ELR (cell line): ENCODE measurements at places on chromosomes 2 and 18.

DNA sequence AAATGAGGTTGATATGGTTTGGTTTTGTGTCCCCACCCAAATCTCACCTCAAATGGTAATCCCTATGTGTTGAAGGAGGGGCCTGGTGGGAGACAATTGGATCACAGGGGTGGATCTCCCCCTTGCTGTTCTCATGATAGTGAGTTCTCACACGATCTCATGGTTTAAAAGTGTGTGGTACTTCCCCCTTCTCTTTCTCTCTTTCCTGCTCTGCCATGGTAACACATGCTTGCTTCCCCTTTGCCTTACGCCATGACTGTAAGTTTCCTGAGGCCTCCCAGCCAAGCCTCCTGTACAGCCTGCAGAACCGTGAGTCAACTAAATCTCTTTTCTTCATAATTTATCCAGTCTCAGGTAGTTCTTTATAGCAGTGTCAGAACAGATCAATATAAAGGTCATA lies 24.7 kb upstream of the FAM124B start:
- no peak for DNase-seq

- DNase-seq, result peak; percentile 6
Observed at GRCh38 chr18:62106271-62106670, 80.6 kb downstream of the PIGN start.

DNA sequence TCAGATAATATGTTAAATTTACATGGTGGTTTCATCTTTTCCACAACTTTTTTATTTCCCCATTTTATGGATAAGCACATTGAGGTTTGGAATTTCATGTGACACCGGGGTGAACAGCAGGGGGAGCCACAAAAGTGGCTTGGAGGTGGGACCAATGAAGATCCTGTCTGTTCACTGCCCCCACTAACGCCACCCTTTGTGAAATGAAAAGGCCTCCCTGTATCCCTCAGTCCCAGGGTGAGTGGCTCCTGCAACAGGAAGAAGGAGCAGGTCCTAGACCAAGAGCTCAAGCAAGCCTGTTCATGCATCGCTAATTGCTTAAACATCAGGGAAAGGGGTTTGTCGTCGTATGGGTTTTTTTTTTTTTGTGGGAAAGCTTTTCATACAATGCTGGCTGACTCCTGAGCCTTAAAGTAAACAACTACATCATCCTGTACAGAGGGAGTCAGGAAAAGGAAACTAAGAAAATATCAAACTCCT lies 267.8 kb upstream of the EPAS1 start:
- peak; percentile 83 for DNase-seq

DNA sequence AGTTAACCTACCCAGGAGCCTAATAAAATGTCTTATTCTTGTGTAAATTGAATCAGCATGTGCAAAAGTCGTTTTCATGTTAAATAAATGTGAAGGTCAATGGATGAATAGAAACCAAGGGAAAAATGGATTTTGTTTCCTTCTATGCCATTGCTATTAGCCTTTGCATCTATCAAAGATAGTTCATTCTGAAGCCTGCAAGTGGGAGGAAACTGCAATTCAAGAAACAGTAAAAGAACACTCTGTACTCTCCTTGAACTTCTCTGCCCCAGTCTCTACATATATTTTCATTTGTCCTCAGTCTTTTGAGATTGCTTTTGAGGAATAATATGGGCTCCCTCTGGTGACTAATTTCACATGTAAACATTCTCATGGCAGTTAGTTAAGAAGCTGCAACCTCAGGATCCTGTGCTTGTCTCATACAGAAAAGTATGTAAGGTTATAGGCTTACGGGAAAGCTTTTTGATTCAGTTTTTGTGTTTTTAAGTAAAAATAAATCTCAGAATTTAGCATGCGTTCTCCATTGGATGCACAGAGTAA lies 1590.0 kb upstream of the LRRTM1 start:
- DNase-seq, result peak; percentile 76

- peak; percentile 56 for DNase-seq
Observed at GRCh38 chr18:49561289-49562193, at the start of gene LIPG. Gene LIPG, plus strand, starts transcription at chr18:49562057. Its CDS starts 252 bp downstream, at chr18:49562309.

- DNase-seq, result no peak
Observed at GRCh38 chr2:120438301-120439066, 92.5 kb downstream of the INHBB start.

GRCh38 chr2:104050656-104051242 lies 803.2 kb upstream of the POU3F3 start:
- no peak for DNase-seq

- DNase-seq, result no peak
Observed at GRCh38 chr18:3597409-3598357, 147.7 kb downstream of the TGIF1 start.

DNA sequence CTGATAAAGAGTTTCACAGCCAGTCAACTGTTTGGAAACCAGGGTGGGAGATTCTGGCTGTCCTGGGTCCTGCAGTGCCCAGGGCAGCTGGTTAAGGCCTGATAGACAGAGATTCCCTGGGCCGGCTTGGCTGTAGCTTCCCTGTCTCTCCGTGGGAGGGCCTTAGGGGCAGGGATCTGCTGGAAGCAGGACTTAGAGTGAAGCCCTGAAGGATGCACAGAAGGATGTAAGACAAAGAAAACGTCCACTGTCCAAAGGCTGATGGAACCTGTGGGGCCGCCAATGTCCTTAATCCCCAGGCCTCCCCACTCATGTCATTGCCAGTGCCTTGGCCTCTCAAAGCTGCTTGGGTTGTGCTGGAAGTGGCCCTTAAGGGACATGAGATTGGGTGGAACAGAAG lies 33.0 kb downstream of the MROH2A start:
- DNase-seq, result no peak

- DNase-seq, result peak; percentile 25
Observed at GRCh38 chr2:14223576-14223975, 408.9 kb upstream of the LRATD1 start.

GRCh38 chr2:204479557-204479956 lies 65.7 kb upstream of the PARD3B start:
- peak; percentile 71 for DNase-seq

DNA sequence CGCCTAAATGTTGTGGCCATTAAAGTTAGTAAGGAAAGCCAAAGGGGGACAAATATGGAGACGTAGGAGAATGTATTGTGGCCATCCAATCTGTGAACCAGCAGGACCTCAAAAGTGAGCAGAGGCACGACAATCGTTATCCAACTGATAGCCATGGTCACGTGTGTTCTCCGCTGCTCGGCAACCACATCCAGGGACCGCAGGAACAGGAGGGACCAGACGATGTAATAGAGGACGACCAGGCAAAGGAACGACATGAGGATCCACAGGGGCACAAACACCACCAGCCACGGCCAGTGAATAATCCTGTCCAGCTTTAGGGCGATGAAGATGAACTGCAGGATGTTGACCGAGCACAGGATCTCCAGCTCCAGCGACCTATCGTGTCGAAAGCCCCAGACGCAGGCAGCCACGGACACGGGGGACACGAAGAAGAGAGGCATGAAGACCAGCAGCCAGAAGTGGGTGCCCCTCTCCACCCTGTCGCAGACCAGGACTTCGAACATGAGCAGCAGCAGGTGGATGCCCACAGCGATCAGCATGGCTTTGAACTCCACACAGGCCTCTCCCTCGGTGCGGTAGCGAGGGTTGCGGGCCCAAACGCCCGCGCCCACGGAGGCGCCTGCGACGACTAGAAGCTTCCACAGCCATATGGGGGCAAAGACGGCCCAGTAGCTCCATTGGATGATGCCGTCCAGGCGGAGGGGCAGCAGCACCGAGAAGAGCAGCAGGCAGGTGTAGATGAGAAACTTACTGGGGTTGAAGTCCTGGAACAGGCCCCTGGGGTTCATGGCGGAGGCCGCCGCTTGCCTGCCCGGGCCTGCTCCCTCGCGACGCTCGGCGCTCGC lies 790 bp downstream of the TMEM185B start:
- DNase-seq, result no peak

- DNase-seq, result no peak
Observed at GRCh38 chr2:108946442-108946841, 42.6 kb downstream of the EDAR start.

- DNase-seq, result no peak
Observed at GRCh38 chr2:85447222-85447585, 28.7 kb downstream of the SH2D6 start.

DNA sequence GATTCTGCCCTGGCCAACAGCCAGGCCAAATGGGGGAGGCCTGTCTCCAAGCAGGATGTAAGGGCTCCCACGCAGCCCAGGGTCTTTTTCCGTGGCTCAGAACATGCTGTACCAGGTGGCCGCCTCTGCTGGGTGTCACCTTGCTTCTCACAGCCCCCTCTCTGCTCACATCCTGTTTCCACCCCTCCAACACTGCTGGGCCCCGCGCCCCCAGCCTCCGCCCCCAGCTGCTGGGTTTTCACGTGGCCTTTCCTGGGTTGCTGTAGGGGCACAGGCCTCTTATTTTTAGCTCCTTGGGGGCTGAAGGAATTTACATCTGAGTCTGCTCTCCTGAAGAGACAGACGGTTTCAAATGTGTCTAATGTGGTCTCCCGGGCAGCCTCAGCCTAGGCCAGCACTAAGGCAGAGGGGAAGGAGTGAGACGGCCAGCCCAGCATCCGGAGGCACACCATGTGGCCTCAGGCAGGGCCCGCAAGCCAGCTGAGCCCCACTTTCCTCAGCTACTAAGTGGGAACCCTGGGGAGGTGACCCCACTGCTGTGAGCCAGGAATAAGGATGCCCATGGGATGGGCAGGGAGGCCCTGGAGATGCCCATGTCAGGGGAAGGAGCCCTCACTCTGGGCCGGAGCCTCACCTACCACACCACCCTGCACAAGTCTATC lies 18.7 kb upstream of the DUSP2 start:
- no peak for DNase-seq

DNA sequence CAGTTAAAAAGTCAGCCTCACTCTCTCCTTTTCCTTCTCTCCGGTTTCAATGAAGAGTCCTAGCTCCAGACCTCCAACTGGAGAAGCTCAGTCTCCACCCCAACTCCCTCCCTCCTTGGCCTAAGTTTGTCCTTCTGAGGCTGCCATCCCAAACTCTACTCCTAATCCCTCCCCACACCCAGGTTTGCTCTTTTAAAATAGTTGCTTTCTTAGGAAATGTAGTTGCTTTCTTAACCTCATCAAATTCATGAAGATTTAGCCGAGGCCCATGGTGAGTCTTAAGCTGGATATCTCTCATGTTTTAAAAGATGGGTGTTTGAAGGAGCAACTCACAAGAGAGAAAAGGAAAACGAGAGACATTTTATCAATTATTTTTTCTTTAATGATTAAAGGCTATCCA lies 937 bp upstream of the LANCL1 start:
- peak; percentile 80 for DNase-seq

DNA sequence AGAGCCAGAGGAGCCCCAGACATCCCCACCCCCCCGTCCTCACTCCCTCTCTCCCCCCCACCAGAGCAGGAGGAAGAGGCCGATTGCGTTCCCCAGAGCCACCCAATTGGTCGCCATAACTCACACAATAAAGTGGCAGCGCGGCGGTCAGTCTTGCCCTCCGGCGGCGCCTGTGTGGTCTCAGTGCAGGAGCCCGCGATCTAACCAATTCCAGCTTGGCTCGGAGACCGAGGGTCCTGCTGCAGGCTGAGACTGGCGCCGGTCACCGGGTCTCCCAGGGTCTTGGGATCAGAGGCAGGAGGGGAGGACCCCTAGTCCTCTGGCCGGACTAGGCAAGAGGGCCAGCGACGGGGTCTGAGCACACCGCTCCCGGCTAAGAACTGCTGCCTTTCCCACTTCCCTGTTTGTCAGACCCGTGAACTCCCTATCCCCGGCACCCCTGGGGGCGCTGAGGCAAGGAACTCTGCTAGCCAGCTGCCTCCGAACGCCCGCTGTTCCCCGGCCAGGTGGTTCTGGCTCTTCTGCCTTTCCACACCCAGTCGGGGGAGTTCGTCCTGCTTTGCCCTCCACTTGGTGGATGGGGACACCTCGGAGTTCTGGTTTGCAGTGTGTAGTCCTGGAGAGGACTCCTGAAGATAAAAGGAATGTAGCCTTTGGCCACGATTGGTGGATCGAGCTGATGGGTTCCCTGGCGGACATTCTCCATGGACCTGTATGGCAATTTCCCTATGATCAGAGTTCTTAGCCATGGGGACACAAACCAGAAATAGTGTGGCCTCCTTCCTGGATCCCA lies 1.0 kb upstream of the HOXD12 start:
- no peak for DNase-seq

DNA sequence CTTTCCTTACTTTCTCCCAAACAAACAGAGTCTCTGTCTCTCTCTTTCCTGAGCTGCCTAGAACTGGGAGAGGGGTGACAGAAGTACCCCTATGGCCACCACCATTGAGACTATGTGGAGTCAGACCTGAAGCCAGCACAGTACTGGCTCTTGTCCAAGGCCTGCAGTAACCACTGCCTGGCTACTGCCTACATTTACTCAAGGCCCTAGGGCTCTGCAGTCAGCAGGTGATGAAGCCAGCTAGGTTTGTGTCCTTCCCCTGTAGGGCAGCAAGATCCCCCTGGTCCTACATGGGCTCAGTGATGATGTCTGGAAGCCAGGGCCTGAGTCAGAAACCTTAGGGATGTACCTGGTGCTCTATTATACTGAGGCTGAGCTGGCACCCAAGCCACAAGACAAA lies 12.2 kb downstream of the MYO3B start:
- DNase-seq, result no peak

DNA sequence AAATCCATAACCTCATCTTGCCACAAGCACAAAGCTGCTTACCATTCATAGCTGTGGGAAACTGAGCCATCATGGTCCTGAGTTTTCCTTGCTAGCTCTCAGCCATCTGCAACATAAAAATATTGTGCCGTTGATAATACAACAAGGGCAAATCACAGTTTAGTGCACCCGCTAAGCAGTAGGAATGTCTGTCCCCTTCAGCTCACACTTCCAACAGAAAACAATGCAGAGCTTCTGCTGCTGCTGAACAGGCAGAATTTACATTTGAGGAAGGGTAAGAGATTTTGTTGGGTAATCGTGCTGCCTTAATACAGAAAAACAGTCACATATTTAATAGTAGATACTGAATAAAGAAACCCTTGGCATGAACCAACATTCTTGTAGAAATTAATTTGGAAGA lies 32.3 kb downstream of the ITSN2 start:
- no peak for DNase-seq

DNA sequence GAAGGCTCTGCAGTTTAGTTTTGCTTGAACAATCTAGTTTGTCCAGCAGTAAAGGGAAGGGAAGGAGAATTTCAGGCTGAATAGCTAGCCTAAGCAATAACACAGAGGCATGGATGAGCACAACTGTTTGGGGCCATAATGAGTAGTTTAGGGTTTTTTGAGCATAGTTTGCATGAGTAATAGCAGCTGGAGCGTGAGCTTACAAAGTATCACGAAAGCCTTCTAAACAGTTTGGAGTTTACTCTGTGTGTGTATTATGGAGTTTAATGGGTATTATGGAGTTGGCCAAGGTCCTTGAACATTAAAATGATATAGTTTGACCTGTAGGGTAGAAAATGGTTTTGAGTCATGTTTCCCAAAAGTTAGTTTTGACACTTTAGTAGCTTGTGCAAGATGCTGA lies 782.3 kb downstream of the ERBB4 start:
- DNase-seq, result peak; percentile 28

GRCh38 chr2:201126308-201127151 lies 10.6 kb downstream of the CFLAR start:
- peak; percentile 52 for DNase-seq

GRCh38 chr2:183255411-183255810 lies 131.2 kb downstream of the NUP35 start:
- no peak for DNase-seq

- peak; percentile 79 for DNase-seq
Observed at GRCh38 chr2:46487667-46488335, 8.4 kb downstream of the TMEM247 start.
